ENCODE measurements at places on chromosomes 7 and 10. TPM values are rescaled to one million over a fixed set of nuclear protein-coding genes. Genes with fewer than 3 reads are reported as not detected.

Gene CYP26A1
- 0.91 TPM for total RNA-seq

Gene SPDYE2B
- total RNA-seq: not detected

Gene SLC18A3
- total RNA-seq: not detected

Gene TAC1
- 2.7 TPM for total RNA-seq

Gene NACAD
- 0.41 TPM for total RNA-seq

Gene TMEM130
- 0.15 TPM for total RNA-seq

Gene KNDC1
- 0.19 TPM for total RNA-seq

Gene NRG3
- total RNA-seq: 0.16 TPM

Gene HMX3
- 3.5 TPM for total RNA-seq

Gene AGR2
- not detected for total RNA-seq

Gene CALHM3
- 0.34 TPM for total RNA-seq

Gene AASS
- total RNA-seq: 25.0 TPM

Gene GIMAP6
- 0.05 TPM for total RNA-seq

Gene CCL24
- total RNA-seq: not detected

Gene UCN3
- total RNA-seq: not detected

Gene DLG5
- 21.8 TPM for total RNA-seq

Gene MBLAC1
- 6.3 TPM for total RNA-seq

Gene C10orf105
- not detected for total RNA-seq

Gene FXYD4
- not detected for total RNA-seq

Gene IGFBP3
- total RNA-seq: 159 TPM

Gene SUV39H2
- 15.4 TPM for total RNA-seq

Gene KLHL7
- total RNA-seq: 27.3 TPM

Gene PPP1R3C
- total RNA-seq: not detected

Gene BLNK
- total RNA-seq: not detected

Gene MRLN
- total RNA-seq: not detected

Gene ZNF853
- 3.9 TPM for total RNA-seq

Gene CFAP46
- not detected for total RNA-seq

Gene PPIA
- 3,364 TPM for total RNA-seq

Gene PLXNA4
- total RNA-seq: not detected

Gene HECTD2
- 3.2 TPM for total RNA-seq

Gene ABCB8
- 29.2 TPM for total RNA-seq

Gene CLDN12
- 25.1 TPM for total RNA-seq

Gene PAX4
- total RNA-seq: not detected

Gene ADRA2A
- total RNA-seq: not detected

Gene FFAR4
- 0.08 TPM for total RNA-seq

Gene VGF
- 338 TPM for total RNA-seq

Gene CFTR
- not detected for total RNA-seq

Gene SFMBT2
- 6.2 TPM for total RNA-seq

Gene ERVW-1
- total RNA-seq: not detected

Gene SPOCK2
- 0.75 TPM for total RNA-seq

Gene ATOH7
- 0.23 TPM for total RNA-seq

Gene ERCC6
- total RNA-seq: 15.9 TPM

Gene HOXA9
- total RNA-seq: 1.2 TPM

Gene RINT1
- 19.2 TPM for total RNA-seq

Gene CRYGN
- total RNA-seq: not detected

Gene HTR5A
- not detected for total RNA-seq

Gene FUOM
- 56.1 TPM for total RNA-seq

Gene FAM25G
- total RNA-seq: not detected

Gene ZNF804B
- total RNA-seq: not detected

Gene TMEM213
- total RNA-seq: not detected

Gene FAM25A
- not detected for total RNA-seq

Gene GDF10
- total RNA-seq: not detected

Gene PON1
- not detected for total RNA-seq

Gene ASZ1
- total RNA-seq: not detected

Gene RBM17
- 47.6 TPM for total RNA-seq

Measured in A375 (cell line).